Iris pigment epithelial cell (primary cell): ENCODE measurements at places on chromosomes 4 and X.

- DNase-seq = peak; percentile 17
Observed at GRCh38 chr4:15262396-15262795, 165.4 kb upstream of the C1QTNF7 start.

- peak; percentile 21 for DNase-seq
Observed at GRCh38 chr4:65046192-65047133, 623.8 kb downstream of the EPHA5 start.

DNA sequence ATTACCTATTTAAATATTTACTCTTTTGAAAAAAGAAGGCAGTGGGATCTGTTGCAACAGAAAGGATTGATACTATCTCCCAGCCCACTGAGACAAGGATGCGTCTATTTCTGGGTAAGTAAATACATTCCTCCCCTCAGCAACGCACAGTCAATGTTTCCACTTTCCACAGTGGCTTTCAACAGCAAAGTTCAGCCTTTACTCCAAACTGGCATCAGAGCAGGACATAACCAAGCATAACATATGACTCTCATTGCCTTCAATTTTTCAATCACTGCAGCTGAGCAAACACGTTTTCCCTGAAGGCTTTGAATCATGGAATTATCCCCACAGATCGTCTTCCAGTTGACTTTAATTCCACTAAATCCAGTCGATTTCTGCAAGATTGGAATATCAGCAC, 160.3 kb upstream of the FRG1 start:
- DNase-seq = no peak

GRCh38 chr4:108166441-108167315, 2.1 kb downstream of the LEF1 start:
- no peak for DNase-seq

DNA sequence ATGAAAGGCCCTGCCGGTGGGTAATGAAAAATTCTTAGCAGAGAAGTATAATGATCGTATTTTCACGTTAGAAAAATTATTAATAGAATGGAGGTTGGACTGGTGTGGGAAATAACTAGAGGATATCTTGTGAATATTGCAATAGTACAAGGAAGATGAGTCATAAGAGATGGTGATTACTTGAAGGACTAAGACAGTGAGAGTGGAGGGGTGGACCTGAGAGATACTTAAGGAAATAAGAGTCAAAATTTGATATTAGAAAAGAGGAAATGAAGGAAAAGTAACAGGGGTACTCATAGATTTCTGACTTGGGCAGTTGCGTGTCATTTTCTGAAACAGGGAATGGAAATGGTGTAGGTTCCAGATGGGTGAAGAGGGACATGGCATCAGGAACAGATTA, 1.7 kb upstream of the USP53 start:
- peak; percentile 84 for DNase-seq
